ENCODE measurements at places on chromosomes 5 and 9.

DNA sequence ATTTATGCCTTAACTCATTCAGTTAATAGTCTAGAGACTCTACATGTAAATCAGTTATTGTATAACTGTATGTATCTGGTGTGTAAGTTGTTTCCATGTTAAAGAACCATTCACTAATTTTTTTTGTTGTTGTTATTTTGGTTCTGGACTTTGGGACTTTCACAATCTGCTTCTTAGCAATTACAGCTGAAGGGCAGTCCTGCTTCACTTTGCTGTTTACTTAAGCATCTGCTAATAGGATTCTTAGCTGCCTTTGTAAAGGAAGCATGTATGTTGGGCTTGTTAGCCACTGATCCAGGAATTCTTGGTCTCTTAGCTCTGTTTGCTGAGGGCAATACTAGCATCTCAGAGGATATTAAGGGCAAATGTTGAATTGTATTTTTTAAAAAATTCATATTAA is 97.0 kb downstream of the FOCAD start:
- no peak for DNase-seq

DNA sequence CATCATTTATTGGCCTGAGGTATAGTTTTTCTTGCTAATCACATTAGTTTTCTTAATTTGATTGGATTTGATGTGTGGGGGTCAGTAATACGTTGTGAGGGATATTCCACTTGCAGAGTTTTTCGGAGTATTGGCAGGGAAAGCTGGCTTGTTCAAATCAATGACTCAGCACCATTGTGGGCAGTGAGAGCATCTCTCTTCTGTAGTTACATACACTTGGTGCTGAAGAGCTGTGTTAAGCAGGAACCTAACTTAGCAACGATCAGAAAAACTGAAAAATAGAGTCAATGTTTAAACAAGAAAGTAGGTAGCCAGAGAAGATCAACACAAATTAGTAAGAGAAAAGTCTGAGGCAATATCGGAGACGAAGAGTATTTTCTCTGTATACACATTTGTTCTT is 344.6 kb upstream of the EDIL3 start:
- no peak for DNase-seq

DNA sequence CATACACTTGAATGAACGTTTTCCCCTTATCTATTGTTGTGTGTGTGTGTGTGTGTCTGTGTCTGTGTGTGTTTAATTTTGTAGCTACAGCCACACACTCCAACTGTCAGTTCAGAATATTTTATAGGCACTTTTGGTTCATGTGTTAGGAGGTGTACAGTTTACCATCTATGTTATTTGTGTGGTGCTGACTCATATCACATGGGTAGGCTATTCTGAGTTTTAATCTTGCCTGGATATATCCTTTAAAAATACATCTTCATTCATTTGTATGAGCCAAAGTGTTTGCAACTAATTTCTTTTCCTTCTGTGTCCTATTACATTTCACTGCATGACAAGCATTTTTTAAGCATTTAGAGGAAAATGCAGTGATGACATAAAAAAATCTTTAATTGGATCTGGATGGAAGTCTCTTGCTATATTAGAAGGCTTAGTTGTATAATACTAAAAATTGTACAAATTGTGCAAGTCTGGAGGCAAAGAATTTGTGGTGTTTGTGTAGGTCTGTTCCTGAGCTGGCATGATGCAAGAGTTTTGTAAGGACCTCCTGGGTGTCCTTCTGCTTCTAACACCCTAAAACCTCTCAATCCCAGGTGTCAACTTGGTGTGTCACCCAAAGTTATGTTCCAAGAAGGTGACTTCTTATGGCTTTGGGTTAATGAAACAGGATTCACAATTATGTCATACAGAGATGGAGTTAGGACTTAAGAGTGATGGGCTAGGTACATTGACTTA is 52.4 kb upstream of the HMHB1 start:
- DNase-seq: no peak

GRCh38 chr9:87285183-87285850 is 212.3 kb upstream of the DAPK1 start:
- DNase-seq: no peak

- DNase-seq: no peak
These were observed 56.3 kb downstream of the TBCA start for GRCh38 chr5:77719666-77720363.

- no peak for DNase-seq
These were observed 15.5 kb upstream of the FSD1L start for GRCh38 chr9:105432247-105432842.

DNA sequence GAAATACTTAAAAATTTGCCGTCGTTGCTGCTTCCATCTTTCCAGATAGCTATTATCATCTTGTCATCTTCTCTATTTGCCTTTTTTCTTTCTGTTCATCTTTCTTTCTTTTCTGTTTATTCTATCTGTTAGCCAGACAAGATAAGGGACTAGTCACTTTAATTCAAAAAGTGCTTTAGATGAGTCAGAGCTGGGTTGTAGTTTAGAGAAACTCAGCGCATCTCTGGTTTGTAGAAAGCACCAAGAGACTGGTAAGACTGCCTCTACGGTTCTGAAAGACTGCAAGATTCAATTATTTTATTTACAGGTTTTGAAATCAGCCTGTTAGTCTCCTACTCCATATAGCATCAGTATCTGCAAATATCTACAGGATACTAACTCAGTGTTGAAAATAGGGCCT is 562.8 kb upstream of the RIOK2 start:
- DNase-seq: no peak

- no peak for DNase-seq
These were observed 75.4 kb upstream of the ANKH start for GRCh38 chr5:14946815-14947620.

DNA sequence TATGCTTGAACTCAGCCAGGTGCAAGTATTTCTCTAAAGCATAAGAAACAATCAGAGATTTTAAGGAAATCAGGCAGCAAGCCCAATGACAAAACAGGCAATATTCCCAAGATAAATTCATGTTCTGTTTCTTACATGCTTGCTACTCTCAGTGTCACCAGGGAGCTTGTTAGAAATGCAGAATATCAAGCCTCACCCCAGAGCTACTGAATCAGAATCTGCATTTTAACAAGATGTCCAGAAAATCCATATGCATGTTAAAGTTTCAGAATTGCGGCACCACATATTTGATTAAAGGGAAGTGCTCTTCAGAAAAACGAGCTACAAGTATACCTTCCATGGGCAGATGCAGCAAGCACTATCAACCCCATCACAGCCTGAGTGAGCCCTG is 54.4 kb downstream of the MFAP3 start:
- DNase-seq: no peak

GRCh38 chr9:92895812-92896436 is 18.1 kb upstream of the ZNF484 start:
- DNase-seq: peak; percentile 54

- no peak for DNase-seq
These were observed at the start of gene NRG2 for GRCh38 chr5:140042643-140043507. TSS of gene NRG2 (minus strand) at chr5:140043299.

DNA sequence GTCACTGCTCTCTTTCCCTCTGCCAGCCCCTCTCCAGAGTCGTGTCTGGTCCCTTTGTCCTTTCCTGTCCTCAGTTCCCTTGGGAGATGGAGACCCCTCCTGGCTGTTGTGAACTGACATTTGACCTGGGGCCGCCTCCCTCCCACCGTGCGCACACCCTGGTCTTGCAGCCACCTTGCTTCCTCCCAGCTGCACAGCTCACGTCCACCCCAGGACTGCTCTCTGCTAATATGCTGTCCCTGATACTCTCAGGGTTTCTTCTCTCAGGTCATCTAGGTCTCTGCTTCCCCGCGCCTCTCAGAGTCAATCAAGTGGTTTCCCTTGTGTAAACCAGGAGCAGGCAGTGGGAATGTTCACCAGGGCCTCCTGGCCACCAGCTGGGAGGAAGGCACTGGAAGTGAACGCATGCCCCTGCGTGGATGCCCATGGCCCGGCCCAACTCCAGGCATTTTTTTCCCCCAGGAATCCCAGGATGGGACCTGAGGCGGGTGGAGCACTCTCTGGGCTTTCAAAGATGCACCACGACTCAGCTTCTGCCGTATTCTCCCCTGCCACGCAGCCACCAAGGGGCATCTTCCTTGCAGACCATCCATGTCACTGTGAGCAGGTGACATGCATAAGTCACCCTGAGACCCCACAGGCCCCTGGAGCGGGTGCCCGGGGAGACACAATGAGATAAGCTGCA is 142.4 kb downstream of the OLFM1 start:
- DNase-seq: peak; percentile 66

GRCh38 chr5:150338546-150338945 is 19.0 kb upstream of the TCOF1 start:
- DNase-seq: no peak

GRCh38 chr9:135095470-135096407 is 8.3 kb downstream of the OLFM1 start:
- DNase-seq: no peak

DNA sequence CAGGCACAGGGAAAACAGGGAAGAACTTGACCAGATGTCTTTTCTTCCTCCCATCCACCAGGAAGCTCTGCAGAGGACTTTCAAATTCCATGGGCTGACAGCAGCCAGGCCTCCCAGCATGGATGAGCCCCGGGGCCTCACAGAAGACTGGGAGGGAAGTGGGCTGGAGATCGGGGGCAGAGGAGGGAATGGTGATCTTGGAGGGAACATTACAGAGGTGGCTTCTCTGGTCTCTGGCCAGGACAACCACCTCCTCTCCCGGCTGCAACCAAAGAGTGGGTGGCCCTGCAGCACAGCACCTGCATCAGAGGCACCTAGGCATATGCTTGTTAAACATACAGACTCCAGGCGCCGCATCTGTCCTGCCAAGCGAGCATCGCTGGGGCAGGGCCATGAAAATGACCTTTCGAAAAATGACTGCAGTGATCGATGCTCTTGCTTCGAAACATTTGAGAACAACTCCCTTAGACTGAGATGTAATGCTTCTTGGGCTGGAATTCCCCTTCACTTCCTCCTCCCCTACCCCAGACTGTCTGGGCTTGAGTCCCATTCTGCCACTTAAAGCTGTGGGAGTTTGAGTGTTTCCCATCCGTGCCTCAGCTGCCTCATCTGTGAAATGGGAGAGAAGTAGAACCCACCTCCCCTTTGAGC is 68.7 kb upstream of the UNC5A start:
- DNase-seq: peak; percentile 65

GRCh38 chr5:155953335-155953734 is 373.6 kb upstream of the SGCD start:
- DNase-seq: no peak

- DNase-seq: no peak
These were observed 65.9 kb downstream of the ITGA1 start for GRCh38 chr5:52853650-52854049.

DNA sequence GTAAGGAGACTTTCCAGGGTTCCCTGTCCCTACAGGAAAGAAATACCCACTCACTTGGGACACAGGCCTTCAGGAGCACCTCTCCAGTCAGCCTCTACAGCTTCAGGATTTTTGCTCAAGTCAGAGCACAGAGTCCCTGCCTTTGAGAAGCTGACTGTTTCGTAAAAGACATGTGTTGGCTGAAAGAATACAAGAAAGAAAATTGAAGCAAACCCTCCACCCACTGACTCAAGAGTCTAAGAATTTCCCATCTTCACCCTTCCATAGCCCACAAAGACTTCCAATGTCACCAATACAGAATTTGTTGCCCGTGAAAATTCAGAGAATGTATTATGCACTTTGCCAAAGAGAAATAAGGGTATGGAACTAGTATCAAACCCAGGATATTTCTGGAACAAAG is 53.0 kb upstream of the ZNF622 start:
- no peak for DNase-seq

- no peak for DNase-seq
These were observed 139.6 kb downstream of the RASEF start for GRCh38 chr9:82923092-82923911.

GRCh38 chr5:31476738-31477141 is 55.2 kb downstream of the DROSHA start:
- DNase-seq: no peak

DNA sequence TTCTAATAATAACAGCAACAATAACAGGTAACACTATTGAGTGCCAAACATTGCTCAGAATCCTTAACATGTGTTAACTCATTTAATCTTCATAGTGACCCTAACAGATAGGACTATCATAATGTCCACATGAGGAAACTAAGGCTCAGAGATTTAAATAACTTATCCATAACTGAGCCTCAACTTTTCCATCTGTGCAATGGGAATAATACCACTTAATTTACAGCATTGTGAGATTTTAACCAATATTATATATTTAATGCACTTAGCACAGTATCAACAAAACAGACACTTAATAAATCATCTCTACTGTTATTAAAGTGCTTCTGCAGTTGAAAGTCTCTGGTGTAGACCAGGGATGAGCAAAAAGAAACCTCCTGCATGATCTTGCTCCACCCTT is 28.2 kb downstream of the TTC39B start:
- no peak for DNase-seq

DNA sequence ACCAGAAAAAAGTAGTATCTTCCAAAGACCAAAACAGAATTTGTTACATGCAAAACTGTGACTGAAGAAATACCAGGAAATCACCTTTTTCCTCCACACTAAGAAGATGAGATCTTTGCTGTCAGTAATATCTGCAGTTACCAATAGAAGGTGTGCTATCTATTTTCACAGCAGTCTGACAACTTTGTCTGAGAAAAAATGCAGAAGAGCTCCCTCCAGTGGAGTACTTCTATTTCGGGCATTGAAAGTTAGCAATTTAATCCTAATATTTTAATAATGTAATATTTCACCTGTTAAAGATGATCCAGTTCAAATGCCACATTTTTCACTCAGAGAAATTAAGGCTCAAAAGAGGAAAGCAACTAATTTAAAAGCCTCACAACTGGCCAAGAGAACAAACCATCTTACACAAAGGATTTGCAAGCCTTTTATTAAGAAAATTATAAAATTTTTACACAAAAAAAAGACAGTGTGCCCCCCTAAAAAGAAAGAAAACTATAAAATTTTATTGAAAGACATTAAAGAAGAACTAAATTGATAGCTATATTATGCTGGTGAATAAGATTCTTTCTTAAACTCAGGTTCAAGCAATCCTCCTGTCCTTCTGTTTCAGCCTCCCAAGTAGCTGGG is 50.6 kb downstream of the DEPDC1B start:
- DNase-seq: no peak

GRCh38 chr5:57028161-57028560 is 76.2 kb upstream of the MIER3 start:
- no peak for DNase-seq

DNA sequence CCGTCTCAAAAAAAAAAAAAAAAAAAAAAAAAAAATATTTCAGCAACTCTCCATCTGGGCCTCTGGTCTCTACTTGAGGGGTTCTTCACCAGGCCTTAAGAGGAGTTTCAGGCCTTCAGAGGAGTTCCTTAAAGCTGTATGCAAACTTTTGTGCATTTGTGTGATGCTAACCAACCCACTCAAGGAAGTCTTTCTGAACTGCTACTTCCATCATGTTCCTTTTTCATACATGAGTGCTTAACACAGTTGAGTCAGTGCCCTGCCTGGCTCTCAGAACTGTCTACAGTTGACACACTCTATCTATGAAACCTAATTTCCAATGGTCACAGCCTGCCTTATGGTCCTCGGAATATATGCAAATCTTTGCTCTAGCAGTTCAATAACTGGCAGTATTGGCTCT is 146.5 kb downstream of the MEF2C start:
- DNase-seq: no peak

GRCh38 chr5:71816307-71816706 is 97.2 kb downstream of the CARTPT start:
- DNase-seq: no peak

Data from chondrocyte (in vitro differentiated cells).